NCI-H345 (cell line): ENCODE measurements at places on chromosomes 6 and 20.

- DNase-seq: no peak
Measured at GRCh38 chr6:115442323-115442722, 618.4 kb downstream of the FRK start.

DNA sequence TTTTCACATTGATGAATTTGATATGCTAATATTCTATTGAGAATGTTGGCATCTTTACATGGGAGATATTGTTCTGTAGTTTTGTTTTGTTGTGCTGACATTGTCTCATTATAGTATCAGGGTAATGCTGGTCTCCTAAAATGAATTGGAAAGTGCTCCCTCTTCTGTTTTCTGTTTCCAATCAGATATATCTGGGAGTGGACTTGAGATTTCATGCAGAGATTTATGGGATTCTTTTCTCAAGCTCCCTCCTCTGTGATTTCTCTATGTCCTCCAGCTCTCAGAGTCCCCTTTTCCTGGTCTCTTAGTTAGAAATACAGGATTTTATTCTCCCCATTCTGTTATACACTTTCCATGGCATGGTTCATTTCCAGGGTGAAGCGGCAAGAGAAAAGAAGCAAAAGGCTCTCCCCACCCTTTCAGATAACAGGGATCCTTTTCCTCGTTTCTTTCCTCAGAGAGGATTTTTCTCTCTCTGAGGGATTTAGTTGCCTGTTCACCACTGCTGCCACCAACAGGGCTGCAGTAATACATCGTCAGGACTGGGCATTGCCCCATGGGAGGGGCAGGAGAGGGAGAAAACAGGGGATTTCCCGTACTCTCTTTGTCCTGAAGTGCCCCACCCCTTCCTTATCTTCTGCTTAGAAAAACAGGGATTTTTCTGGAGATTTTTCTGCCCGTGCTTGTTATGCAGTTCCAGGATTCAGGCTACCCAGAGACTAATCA is 59.3 kb upstream of the STMND1 start:
- no peak for DNase-seq

DNA sequence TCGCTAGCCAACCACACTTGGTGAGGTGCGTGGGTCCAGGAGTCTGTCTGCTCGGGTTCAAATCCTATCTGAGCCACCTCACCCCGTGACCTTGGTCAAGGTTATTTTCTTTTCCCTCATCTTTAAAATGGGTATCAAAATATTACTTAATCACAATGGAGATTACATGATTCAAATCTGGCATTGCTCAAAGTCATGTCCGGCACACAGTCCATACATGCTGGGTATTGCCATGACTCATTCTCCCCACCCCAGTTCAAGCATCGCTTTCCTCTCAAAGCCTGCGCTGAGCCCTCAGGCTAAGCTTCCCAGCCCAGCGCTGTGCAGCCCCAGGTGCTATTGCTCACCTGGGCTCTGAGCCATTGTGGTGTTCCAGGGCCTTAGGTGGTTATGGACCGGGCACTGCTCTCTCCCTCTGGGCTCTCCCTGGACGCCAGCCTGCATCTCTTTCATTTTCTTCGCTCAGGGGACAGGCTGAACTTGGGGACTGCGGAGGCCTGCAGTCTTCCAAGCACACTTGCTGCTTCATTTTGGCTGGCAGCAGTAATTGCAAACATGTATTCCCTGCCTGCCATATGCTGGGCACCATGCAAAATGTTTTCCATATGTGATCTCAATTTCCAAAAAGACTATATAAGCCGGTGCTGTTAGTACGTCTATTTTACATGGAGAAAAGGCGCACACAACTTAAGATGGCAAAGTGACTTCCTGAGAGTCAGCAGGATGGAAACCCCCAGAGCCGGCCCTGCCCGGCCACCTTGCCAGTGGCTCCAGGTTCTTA is 27.3 kb downstream of the WRNIP1 start:
- no peak for DNase-seq

GRCh38 chr6:37092923-37093727 is 76.8 kb upstream of the PIM1 start:
- no peak for DNase-seq

DNA sequence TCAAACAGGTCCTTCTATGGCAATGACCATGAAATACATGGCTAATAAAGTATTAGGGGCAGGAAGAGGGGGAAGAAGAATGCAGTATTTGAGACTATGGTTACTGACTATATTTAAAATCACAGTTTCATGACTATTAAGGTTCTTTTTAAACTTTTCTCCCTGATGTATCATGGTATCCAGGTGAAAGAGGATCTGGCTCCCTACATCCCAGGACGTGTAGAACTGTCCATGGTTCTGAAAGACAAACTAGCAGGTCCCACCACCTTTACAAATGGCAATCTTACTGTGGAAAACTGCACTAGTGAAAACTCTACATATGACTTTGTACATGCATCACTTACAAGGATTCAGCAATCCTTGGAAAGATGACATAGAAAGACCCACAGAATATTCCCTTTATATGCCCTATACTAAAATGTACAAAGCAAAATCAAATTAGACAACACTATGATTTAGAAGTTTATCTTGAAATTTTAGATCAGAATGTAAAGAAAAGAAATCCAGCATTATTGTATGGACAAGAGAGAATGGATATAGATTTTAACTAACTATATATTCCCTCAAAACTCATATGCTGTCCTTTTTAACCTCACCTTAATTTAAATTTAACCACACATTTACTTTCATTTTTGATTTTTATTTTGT is 33.5 kb downstream of the RPP21 start:
- no peak for DNase-seq

GRCh38 chr20:51388227-51388626 is 154.3 kb downstream of the NFATC2 start:
- no peak for DNase-seq
